Memory B cell (primary cell): ENCODE measurements at places on chromosomes 2 and 18.

GRCh38 chr2:41483982-41484857 is 563.6 kb upstream of the PKDCC start:
- no peak for DNase-seq

GRCh38 chr18:26403491-26403890 is 144.9 kb downstream of the KCTD1 start:
- no peak for DNase-seq

- DNase-seq = no peak
Observed at GRCh38 chr18:6579486-6579885, 150.0 kb upstream of the ARHGAP28 start.

DNA sequence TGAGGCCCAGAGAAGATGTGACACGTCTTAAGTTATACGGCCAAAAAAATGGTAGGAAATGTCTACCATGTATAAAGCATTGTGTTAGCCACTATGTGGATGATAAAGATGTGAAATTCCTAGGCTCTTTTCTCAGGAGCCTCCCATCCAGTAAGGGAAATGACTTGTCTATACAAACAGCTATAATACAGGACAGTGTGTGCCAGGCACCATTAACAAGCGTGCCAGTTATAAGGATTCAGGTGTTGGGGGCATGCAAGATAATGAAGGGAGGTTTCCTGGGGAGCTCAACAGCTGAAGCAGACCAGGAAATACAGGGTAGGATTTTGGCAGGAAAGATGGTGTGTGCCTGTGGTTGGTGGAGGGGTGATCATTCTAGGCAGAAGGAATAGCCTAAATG is 37.6 kb downstream of the ALPK2 start:
- DNase-seq = no peak

DNA sequence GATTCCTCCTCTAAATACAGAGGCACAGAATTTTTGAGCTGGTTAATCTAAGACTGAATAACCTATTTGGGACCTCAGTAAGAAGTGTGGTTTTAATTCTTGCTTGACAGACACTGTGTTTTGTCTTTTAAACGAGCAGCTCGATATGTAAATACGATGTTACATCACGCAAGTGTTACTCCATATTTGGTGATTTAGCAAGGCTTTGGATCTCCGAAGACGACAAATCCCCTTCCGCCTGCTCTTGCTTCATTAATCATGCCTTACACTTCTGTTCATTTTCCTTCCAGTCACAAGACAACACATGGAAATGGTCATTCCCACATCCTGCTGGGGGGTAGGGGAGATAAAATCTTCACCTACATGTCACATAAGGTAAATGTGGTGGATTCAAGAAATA is 9.4 kb downstream of the BCL11A start:
- DNase-seq = no peak

DNA sequence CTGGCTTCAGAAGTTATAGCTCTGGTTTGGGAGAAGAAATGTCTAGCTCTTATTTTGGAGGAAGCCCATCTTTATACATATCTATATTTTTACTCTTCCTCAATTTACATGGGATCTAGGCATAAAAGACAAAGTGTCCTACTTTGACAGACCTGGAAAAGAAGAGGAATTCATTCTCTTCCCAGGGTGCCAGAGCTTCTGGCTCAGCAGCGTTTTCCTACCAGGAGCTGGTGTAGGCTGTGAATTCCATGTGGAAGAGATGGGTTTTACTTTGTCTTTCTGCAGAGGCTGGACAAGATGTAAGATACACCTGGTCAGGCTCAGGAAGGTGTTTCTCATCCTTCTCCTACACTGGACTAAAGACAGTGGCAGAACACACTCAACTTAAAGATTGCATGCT is 50.2 kb upstream of the LYPD6B start:
- no peak for DNase-seq
